A549 treated with dexamethasone at 1 μM for 4 hours (cell line): ENCODE measurements at places on chromosomes 5 and 9. TPM values are rescaled to one million over a fixed set of nuclear protein-coding genes. Genes with fewer than 3 reads are reported as not detected.

The DAB2IP gene
- 10.8 to 14.5 TPM (median 12.7 TPM) in 5 replicates for total RNA-seq

The CDC37L1 gene
- 11.7 to 16.0 TPM (median 14.5 TPM) in 5 replicates for total RNA-seq

The FCN2 gene
- not detected in 5 replicates for total RNA-seq

The TNC gene
- total RNA-seq, result 0.58 to 1.1 TPM (median 1.1 TPM) in 5 replicates

The TTC23L gene
- total RNA-seq, result 0.21 to 0.33 TPM in 2 of 5 replicates, not detected in the others

The LCN12 gene
- 0.48 to 1.6 TPM (median 1.3 TPM) in 5 replicates for total RNA-seq

The ROPN1L gene
- 1.7 to 2.2 TPM (median 2.0 TPM) in 5 replicates for total RNA-seq

The CLK4 gene
- total RNA-seq, result 6.5 to 10.1 TPM (median 8.7 TPM) in 5 replicates

The ORM2 gene
- not detected in 5 replicates for total RNA-seq

The UGT3A2 gene
- total RNA-seq, result not detected in 5 replicates

The PAIP2 gene
- 80.9 to 96.6 TPM (median 87.0 TPM) in 5 replicates for total RNA-seq

The TMC1 gene
- 0.07 to 0.17 TPM (median 0.12 TPM) in 4 of 5 replicates, not detected in the other for total RNA-seq

The ENTREP1 gene
- total RNA-seq, result 0.45 to 0.97 TPM (median 0.77 TPM) in 5 replicates

The NPR3 gene
- 15.7 to 18.8 TPM (median 16.9 TPM) in 5 replicates for total RNA-seq

The FBXL7 gene
- total RNA-seq, result 1.2 to 1.7 TPM (median 1.6 TPM) in 5 replicates

The SPINK13 gene
- total RNA-seq, result 0.13 to 0.31 TPM (median 0.19 TPM) in 4 of 5 replicates, not detected in the other

The NEURL1B gene
- 9.2 to 14.0 TPM (median 11.5 TPM) in 5 replicates for total RNA-seq
